ENCODE measurements at places on chromosomes 12 and 14. TPM values are rescaled to one million over a fixed set of nuclear protein-coding genes. Genes with fewer than 3 reads are reported as not detected.
A peak's percentile ranks its signal among the peaks of the same experiment; 100 is the strongest.

GRCh38 chr14:92645841-92646478 is 102.5 kb downstream of the LGMN start:
- DNase-seq: peak; percentile 87

DNA sequence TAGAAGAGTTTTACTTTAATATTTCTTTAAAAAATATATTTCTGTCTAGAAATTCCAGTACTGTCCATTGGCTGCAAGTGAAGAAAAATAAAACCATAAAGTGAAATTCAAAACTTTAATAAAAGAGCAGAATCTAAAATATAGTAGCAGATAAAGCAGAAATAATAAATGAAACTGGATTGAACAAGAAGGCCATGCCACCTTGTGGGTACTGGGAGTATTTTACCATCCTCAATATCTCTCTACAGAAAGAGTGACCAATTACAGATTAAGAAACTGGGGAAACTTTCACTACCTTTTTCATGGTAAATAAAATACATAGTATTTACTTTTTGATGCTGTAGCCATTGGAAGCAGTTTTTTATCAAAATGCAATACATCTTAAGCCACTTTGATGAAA is 220.5 kb downstream of the BCAT1 start:
- peak; percentile 31 for DNase-seq

DNA sequence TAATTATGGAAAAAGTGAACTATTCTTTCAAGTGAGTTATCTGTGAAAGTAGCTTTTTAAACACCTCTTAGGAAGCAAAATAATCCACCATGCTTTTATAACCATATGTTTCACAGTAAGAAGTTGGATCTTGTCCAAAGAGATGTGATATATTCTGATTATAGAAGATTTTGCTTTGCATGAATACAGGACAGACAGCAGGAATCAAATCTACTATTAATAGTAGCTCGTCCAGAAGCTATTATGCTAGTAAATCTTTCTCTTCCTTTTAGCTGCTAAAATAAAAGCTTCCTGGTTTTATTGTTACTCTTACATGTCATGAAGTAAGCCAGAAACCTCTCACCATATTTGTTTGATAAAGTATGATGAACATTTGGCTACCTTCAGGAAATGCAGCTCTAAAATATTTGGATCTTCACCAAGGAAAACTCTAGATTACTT is 257.0 kb downstream of the IPO8 start:
- DNase-seq: no peak

Gene NGB
- not detected for total RNA-seq

DNA sequence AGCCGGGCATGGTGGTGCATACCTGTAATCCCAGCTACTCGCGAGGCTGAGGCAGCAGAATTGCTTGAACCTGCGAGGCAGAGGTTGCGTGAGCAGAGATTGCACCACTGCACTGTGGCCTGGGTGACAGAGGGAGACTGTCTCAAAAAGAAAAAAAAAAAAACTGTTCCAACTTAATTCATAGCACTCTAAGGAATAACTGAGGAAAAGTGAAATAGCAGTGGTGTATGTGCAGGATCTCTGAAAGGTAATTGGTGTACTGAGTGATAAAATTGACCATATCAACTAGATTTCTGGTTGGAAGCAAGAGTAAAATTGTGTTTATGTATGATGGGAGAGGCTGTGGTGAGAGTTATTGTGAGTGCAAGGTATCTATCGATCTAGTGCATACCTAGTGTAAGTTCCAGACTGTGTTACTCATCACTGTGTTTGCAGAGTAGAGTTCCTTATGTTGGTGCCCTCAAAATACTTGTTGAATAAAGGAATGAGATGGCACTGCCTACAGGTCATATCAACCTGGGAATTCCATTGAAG is 6.3 kb downstream of the CAND1 start:
- no peak for DNase-seq

Gene SLC4A8
- total RNA-seq: 0.78 TPM

- DNase-seq: peak; percentile 51
Observed at GRCh38 chr12:6551496-6552139, 4.2 kb downstream of the IFFO1 start.

GRCh38 chr14:54105898-54106297 is 149.3 kb upstream of the BMP4 start:
- no peak for DNase-seq

- peak; percentile 22 for DNase-seq
Observed at GRCh38 chr14:52455291-52456088, 96.8 kb downstream of the TXNDC16 start.

GRCh38 chr14:67429510-67430205 is 17.7 kb upstream of the PLEK2 start:
- no peak for DNase-seq

Gene SMIM41
- total RNA-seq: not detected

Gene CACNA1C
- 0.98 TPM for total RNA-seq

DNA sequence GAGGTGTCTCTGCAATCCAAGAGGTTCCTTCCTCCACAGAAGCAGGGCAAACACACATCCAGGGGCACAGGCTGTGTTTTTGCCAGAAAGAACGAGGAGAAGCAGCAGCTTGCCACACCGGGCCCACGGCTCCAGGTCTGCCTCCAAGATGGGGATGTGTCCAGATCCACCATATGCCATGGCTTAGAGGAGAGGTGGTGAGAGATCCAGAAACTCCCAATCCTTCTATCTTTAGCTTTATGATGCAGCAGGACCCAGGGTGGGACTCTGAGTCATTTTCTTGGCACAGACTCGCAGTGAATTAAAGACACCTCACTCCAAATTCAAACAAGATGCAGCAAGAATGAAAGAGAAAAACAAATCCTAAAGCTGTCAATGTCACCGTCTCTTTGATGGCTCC is 481.4 kb upstream of the TMEM132C start:
- peak; percentile 64 for DNase-seq

Gene TC2N
- total RNA-seq: not detected

GRCh38 chr12:133206390-133206789 is 25.1 kb downstream of the ZNF268 start:
- no peak for DNase-seq

GRCh38 chr12:62382526-62382925 is 84.1 kb upstream of the MON2 start:
- DNase-seq: no peak

- no peak for DNase-seq
Observed at GRCh38 chr12:118299791-118300460, 72.8 kb downstream of the TAOK3 start.

DNA sequence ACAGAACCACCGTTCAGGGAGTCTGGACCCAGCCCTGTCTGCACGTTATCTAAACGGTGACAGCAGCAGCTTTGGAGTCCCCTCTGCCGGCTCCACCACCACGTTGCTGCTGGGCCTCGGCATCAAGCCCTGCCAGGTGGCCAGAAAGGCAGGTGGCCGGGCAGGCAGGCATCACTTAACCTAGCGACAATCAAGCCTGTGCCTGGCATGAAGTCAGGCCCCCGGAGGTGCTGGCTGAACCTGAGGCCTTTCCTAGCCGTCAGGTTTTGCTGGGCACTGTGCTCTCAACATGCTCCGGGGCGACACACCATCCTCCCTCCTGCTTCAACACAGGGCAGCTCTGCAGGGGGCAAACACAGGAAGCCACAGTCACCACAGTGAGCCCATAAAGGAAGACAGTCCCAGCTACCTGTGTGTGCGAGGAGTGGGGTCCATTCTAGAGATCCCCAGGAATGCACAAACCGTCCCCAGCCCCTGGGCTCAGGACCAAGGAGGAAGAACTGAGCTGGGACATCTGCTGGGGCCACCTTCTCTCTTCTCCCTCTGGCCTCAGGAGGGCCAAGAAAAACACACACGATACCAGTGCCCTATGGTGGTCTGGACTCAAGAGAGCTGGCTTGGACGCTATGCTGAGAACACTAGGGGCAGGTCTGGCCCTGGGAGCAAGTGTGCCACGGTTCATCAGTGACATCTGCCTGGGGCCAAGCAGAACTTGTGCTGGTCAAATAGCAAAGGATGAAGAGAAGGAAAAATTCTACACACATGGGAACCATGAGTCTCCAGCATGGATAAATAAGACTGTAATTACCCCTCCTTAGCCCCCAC is 44.7 kb downstream of the CCDC88C start:
- no peak for DNase-seq

GRCh38 chr12:9184276-9184675 is 23.9 kb downstream of the PZP start:
- DNase-seq: no peak

- DNase-seq: no peak
Observed at GRCh38 chr12:29053567-29053966, 95.5 kb upstream of the FAR2 start.

DNA sequence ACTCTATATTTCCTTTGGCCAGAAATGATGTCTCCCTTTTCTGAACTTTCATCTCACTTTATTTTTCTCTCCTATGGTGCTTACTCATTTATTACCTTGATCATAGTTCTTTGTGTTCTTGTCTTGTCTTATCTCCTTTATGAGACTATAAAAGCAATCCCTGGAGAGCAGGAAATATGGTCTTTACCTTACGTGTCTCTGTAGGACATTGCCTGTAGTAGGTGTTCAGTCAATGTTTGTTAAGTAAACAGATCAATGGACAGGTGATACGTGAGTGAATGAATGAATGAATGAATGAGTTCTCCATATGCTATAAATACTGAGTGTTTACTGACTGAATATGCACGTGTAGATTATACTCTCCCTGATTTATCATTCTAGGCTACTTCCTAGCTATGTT is 193.7 kb upstream of the HMGA2 start:
- DNase-seq: no peak

Gene PDE3A
- total RNA-seq: under 0.01 TPM

Gene BORCS5
- 7.8 TPM for total RNA-seq

- DNase-seq: no peak
Observed at GRCh38 chr12:24550609-24551008, 398.3 kb downstream of the BCAT1 start.

Gene KRT72
- total RNA-seq: not detected

- no peak for DNase-seq
Observed at GRCh38 chr12:13581031-13581430, 384.5 kb downstream of the EMP1 start.

DNA sequence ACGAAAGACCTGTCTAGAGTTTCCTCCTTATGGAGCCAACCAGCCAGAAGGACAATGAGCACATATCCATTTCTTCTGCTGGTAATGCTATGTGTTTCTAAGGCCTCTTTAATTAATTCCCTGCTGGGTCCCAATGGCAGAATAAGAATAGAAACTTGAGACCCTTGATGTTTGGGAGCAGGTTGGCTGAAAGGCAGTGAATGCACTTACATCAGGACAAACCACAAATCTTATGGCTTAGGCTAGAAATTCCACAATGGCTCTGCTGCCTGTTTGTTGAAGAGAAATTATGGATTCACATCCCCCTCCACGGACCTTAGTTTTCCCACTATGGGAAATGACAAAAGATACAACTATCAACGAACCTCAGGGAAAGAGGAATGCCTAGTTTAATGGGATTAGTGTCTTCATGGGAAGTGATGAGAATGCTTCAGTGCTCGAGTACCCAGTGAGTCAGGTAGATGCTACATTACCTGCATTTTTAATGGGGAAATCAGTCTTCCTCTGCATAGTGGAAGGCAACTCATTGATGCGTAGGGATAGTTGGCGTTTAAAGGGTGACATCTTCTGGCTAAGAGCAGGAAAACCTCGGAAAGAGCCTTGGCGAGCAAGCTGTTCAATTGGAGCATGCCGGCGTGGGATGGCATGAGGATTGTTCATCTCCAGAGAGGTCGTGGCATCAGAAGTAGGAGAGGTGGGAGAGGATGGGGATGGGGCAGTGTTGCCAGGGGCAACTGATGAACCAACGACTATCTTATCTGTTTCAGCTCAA is 46.5 kb downstream of the PAPLN start:
- DNase-seq: no peak

- DNase-seq: peak; percentile 83
Observed at GRCh38 chr12:33587354-33587753, 147.7 kb upstream of the SYT10 start.

GRCh38 chr12:1914114-1914911 is 4.1 kb downstream of the CACNA2D4 start:
- no peak for DNase-seq

Gene PELI2
- total RNA-seq: 0.84 TPM

DNA sequence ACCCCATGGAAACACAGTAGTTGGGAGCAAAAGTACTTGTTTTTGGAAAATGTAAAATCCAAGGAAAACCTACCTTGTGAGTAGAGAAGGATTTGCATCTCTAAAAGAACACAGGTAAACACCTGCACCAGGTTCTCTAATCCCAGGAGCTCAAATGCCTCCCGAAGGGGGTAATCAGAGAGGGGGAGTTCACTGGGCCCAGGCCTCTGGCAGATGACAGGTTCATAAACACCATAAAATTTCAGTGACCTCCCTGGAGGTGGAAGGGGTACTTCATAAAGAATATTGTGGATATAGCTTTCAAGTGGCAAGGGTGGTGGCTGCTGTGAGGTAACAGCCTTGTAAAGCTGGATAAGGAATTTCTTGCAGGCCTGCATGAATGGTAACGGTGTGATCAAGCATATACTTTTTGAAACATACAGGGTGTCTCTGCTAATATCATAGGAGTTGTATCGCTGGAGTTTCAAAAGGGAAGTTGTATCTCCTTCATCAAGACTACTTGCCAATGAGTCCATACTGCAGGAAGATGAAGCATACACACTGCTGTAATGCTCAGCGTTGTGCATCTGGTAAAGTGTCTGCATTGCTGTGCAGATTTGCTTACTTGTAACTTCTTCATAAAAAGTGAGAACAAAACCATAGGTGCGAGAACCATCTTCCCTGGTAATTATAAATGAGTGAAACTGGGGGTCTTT is 111.3 kb downstream of the DENND5B start:
- no peak for DNase-seq

Gene WNT5B
- 42.9 TPM for total RNA-seq

GRCh38 chr12:109847142-109847735 is 14.0 kb upstream of the TRPV4 start:
- DNase-seq: no peak

Gene KLHL33
- total RNA-seq: not detected

GRCh38 chr14:68622856-68623255 is 170.0 kb downstream of the ZFP36L1 start:
- no peak for DNase-seq

Gene NTS
- total RNA-seq: not detected

Gene AKAP3
- total RNA-seq: 2.3 TPM

DNA sequence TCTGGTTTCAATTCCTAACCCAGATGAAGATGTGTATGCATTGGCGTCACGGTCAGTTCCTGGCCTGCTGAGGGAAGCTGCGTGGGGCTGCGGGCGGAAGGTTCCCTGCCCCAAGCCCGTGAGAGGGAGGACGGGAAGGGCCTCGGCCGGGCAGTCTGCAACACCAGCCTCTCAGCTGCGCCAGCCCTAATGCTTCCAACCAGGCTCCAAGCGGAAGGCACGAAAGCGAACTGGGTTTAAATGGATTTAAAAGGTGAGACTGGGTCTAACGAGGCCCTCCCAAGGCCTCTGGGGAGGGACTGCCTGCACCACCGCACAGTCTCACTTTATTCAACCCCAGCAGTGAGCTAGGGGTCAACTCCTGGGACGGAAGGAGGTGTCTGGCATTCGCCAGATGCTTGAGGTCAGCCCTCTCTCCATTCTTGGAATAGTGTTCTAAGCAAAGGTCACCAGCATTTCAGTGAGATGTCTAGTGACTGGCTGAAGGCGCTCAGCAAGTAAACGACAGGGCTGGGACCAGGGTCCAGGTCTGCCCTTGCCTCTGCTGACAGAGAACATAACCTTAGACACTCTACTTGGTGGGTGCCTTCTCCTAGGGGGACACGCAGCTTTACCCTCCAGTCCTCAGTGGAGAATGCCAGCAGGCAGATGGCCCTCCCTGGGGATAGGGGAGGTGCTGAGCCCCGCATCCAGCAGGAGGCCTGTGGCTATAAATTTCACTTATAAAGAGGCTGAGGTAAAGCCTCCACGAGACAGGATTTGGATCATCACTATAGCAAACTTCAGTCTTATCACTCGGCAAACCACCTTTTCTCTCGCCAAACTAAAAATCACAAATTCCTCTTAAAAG is 92.2 kb downstream of the PIWIL1 start:
- DNase-seq: no peak

- no peak for DNase-seq
Observed at GRCh38 chr12:110528277-110528839, 26.2 kb downstream of the RAD9B start.

Data from RPMI7951 (cell line).